ENCODE measurements at places on chromosomes 1 and 21.

DNA sequence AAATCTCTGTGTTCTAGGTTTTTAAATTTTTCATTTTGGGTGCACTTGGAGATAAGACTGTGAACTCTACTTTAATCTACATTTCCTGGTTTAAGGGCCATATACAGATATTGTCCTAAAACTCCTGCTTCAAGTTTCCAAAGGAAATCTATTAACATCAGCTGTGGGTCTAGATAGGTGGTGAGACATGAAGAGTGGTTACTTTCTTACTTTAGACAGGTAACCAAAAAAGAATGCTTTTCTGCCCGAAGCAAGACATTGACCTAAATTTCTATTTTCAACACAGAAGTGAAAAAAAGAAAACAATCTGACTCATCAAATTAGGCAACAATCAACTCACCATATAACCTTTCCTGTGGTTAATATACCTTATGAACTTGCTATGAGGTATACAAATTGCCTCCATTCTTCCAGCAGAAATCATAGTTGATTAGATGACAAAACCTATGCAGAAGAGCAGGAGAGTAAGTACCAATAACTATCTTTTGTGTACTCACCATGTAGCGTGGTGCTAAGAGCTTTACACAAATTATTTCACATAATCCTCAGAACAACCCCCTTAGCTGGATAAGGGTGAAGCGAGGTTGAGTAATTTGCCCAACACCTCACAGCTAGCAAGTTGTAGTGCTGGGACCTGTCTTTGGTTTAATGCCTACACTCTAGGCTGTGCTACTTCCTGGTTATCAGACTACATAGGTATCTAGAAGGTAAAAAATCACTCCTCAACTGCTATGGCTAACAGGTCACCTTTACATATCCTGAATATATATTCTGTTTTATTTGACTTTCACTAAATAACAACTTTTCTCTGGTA is 23.4 kb upstream of the PTPN14 start:
- no peak for DNase-seq

DNA sequence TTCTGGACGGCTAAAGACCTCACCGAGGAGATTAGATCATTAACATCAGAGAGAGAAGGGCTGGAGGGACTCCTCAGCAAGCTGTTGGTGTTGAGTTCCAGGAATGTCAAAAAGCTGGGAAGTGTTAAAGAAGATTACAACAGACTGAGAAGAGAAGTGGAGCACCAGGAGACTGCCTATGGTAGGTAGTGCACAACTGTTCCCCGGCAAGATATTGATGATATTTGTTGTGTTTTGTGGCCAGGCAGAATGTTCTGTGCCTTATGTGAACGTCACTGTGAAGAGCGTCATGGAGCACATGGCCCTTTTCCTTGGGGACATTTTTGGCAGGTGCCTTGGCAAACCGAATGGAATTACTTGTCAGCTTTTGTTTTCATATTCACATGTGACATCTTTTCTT is 191.7 kb downstream of the DISC1 start:
- DNase-seq: no peak

DNA sequence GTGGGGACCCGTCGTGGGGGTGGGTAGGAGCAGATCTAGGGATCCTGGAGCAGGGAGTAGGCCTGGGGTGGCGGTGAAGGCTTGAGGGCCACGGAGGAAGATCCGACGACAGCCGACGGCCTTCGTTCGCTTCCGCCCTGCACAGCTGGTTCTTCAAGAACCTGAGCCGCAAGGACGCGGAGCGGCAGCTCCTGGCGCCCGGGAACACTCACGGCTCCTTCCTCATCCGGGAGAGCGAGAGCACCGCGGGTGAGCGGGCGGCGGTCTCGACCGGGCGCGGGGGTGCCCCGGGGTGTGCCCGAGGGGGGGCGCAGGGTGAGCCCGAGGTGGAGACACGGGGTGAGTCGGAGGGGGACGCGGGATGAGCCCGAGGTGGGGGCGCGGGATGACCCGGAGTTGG is 16.5 kb upstream of the HDAC1 start:
- no peak for DNase-seq

DNA sequence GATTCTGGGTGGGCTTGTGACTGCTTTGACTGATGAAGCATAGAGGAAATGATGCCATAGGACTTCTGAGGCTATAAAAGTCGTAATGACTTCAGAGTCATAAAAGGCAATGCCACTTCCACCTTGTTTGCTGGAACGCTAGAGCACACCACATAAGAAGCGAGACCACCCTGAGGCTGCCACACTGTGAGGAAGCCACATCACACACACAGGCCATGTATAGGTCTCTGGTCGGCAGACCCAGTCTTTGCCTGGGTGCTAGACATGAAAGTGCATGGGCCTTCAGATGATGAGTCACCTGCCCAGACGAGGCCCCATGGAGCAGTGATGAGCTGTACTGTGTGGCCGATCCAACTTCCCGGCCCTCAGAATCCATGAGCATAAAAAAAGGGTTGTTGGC is 14.2 kb upstream of the KANK4 start:
- DNase-seq: no peak

DNA sequence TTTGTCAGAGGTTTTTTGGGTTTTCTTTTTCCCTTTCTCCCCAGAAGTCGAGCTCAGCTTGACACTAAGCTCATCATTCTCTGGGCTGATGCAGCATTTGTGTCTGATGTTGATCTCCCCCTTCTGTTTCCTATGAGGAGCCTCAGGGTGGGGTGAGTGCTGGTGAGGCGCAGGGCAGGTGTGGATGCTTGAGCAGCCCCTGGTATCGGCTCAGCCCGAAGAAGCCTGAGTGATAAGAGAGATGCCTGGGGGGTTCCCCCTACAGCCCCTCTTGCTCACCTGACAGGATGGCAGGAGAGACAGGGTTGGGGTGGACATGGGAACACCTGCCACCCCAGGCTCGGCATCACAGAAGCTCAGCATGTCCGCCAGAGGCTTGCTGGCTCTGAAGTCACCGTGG is 239.0 kb downstream of the RHOU start:
- no peak for DNase-seq

DNA sequence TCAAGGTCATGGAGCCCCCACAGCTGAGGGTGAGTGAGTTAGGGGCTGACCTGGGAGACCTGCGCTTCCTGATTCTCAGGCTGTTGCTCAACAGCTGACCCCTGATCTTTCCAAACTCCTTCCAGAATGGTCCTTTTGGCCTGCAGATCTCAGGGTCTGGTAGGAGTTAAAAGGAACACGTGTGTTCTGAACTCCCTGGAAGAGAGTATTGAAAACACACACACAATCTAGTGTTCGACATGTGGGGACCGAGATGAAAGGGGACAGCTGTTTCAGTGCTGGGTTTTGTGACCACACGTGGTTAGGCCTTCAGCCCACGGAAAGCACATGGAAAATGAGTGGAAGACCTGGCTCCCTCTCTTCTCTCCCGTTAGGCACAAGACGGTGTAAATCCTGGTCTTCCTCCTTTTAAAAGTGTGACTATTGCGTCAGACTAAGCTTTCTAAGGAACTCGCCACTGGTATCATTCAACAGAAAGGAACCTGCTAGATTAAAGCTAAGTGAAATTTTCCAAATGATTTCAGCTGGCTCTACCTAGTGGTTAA is 49.6 kb downstream of the RUNX1 start:
- no peak for DNase-seq

GRCh38 chr1:64578270-64578973 is 108.5 kb downstream of the CACHD1 start:
- DNase-seq: no peak

- DNase-seq: peak; percentile 52
These were observed 159.0 kb upstream of the BACE2 start for GRCh38 chr21:41008974-41009373.

GRCh38 chr1:154469844-154470560 is 32.0 kb upstream of the TDRD10 start:
- no peak for DNase-seq

DNA sequence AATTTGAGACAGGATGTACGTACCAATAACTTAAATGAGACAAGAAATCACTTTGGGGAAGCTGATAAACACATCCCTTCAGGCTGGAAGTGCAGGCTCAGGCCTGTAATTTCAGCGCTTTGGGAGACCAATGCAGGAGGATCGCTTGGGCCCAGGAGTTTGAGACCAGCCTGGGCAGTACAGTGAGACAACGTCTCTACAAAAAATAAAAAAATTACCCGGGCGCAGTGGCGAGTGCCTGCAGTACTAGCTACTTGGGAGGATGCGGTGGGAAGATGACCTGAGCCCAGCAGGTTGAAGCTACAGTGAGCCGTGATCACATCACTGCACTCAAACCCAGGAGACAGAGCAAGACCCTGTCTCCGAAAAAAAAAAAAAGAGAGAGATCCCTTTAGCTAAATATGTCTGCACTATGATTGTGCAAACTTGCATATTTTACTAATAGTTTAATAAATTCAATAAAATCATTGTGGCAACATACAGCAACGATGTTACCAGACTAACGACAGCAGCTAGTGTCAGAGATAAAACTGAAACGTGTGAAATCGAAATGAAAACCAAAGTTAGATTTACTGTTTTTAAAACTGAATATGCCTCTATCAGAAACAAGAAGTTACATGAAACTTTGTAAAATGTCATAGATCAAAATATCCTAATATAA is 54.7 kb downstream of the CD2 start:
- no peak for DNase-seq

DNA sequence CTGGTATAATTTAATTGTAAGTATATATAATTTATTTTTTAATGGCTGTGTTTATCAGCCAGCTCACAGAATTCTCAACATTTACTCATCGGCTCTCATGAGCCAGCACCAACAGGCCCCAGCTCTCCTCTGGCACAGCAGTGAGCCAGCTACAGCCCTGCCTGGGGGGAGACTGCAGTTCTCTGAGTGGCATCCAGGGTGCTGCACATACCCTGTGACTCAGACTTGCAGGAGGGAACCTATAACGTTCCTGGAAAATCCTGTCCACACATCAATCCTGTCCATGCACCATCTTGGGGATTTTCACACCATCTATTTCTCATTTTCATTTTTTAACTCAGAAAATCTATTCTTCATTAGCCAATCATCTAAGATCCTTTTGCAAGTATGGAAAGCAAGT is 36.5 kb downstream of the FHAD1 start:
- peak; percentile 52 for DNase-seq

Data from NCI-H345 (cell line).